Neural crest cell (in vitro differentiated cells): ENCODE measurements at places on chromosomes 7 and 10. TPM values are rescaled to one million over a fixed set of nuclear protein-coding genes. Genes with fewer than 3 reads are reported as not detected.

- peaks cover 27% of the 10 kb centered on the region for H3K36me3 ChIP-seq
- no peaks in the 10 kb centered on the region for H3K27me3 ChIP-seq
- H3K4me1 ChIP-seq: peaks cover 38% of the 10 kb centered on the region
- DNase-seq: peak; percentile 5
Observed at GRCh38 chr10:95655571-95656290, 780 bp downstream of the ALDH18A1 start.

GRCh38 chr10:100791369-100792058 is 46.1 kb downstream of the PAX2 start:
- no peak for DNase-seq
- H3K4me1 ChIP-seq: peaks cover 20% of the 10 kb centered on the region
- no peak overlapping the region for H3K27ac ChIP-seq
- peaks cover 69% of the 10 kb centered on the region for H3K27me3 ChIP-seq

GRCh38 chr7:88888684-88889083 is 93.1 kb upstream of the TEX47 start:
- H3K27ac ChIP-seq: no peak overlapping the region
- no peaks in the 10 kb centered on the region for H3K4me1 ChIP-seq

DNA sequence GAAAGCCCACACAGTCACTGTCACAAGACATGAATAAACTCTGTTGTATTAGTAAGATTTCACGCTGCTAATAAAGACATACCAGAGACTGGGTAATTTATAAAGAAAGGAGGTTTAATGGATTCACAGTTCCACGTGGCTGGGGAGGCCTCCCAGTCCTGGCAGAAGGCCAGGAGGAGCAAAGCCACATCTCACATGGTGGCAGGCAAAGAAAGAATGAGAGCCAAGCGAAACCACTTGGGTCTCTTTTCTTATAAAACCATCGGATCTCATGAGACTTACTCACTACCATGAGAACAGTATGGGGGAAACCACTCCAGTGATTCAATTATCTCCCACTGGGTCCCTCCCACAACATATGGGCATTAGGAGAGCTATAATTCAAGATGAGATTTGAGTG is 110.2 kb downstream of the ST8SIA6 start:
- H3K36me3 ChIP-seq: peaks cover 5% of the 10 kb centered on the region
- H3K4me1 ChIP-seq: no peaks in the 10 kb centered on the region
- H3K27me3 ChIP-seq: no peaks in the 10 kb centered on the region
- no peak overlapping the region for H3K4me3 ChIP-seq
- H3K27ac ChIP-seq: no peak overlapping the region

BLOC1S2 gene
- 32.9 and 37.5 TPM in 2 replicates for total RNA-seq

FLNC gene
- total RNA-seq: 5.3 and 5.6 TPM in 2 replicates

DNA sequence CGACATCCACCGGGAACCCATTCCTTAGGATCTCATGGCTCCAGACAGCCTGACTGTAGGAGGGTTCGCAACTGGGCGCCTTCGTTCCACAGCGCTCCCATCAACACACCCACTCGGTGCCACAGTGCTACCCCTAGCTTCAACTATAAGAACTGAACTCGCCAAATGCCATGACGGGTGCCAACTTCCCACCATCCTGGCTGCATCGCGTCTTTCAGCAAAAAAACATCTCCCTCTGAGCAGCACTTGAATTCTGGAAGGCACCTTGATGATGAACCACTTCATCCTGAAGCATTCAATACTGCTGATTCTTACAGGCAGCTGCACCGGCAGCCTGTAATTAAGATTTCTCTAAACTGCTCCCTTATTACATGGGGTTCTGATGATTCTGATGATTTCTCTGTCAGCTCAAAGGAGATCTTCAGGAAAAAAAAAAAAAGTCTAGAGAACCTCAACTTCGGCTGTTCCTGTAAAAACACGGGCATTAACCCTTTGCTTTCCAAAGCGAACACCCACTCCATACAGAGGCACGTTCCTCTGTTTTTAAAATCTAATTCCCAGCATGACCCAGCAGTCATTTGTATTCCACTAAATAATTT is 1.3 kb downstream of the CYTH3 start:
- no peaks in the 10 kb centered on the region for H3K36me3 ChIP-seq
- peaks cover 43% of the 10 kb centered on the region for H3K4me1 ChIP-seq
- peak overlapping the region; percentile 90 for H3K4me3 ChIP-seq
- H3K27me3 ChIP-seq: peaks cover 15% of the 10 kb centered on the region
- no peak overlapping the region for H3K27ac ChIP-seq

SSC4D gene
- total RNA-seq: 1.0 and 1.1 TPM in 2 replicates

DNA sequence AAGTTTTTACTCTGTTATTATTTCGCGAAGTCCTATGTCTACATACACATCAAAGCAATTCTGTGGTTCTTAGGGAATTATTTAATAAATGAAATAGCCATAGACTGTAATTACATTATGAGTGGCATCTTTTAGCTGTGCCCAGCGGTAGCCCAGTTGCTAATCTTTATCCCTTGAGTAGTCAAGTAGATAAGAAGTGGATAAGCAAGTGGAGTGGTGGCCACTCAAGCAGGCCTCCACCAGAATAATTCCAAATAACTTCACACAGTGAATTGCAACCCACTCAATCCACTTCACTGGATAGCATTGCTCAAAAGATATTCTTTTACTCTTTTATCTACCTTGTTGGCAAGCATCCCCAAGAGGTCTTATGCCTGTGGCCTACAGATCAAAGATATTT is 349.7 kb downstream of the AUTS2 start:
- no peak overlapping the region for H3K4me3 ChIP-seq
- no peaks in the 10 kb centered on the region for H3K36me3 ChIP-seq
- H3K4me1 ChIP-seq: peaks cover 2% of the 10 kb centered on the region
- no peaks in the 10 kb centered on the region for H3K27me3 ChIP-seq
- H3K27ac ChIP-seq: no peak overlapping the region

GRCh38 chr7:2715341-2716231 is 27.6 kb downstream of the AMZ1 start:
- DNase-seq: no peak
- H3K27ac ChIP-seq: peak overlapping the region; percentile 19
- H3K4me3 ChIP-seq: no peak overlapping the region
- H3K27me3 ChIP-seq: no peaks in the 10 kb centered on the region

DNA sequence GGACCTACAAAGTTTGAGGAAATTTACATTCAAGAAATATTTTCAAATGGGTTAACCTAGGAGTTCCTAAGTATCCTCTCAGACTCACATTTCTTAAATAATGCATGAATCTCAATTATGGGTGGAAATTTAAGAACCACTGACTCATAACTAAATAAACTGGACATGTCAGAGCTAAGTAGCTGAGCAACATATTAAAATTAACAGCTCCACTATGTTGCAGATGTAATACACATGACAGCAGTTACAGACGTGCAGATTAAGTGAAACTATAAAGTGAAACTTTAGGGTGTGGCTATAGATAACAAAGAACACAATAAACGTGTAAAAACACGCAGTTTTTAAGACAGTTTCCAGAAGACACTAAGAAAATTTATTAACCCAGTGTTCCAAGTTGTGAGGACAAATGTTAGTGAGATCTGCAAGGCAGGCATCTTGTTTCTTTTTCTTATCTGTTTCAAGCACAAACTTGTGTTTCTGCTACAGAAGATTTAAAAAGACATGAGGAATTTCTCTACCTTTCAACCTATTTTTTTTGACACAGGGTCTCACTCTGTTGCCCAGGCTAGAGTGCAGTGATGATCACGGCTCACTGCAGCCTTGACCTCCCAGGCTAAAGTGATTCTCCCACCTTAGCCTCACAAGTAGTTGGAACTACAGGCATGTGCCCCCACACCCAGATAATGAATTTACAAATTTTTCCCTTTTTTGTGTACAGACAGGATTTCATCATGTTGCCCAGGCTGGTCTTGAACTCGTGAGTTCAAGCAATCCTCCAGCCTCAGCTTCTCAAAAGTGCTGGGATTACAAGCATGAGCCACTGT is 25.3 kb downstream of the DNMBP start:
- H3K4me1 ChIP-seq: peaks cover 5% of the 10 kb centered on the region
- no peak overlapping the region for H3K4me3 ChIP-seq
- no peaks in the 10 kb centered on the region for H3K36me3 ChIP-seq
- no peak for DNase-seq

SH2D4B gene
- 0.09 and 0.16 TPM in 2 replicates for total RNA-seq

DNA sequence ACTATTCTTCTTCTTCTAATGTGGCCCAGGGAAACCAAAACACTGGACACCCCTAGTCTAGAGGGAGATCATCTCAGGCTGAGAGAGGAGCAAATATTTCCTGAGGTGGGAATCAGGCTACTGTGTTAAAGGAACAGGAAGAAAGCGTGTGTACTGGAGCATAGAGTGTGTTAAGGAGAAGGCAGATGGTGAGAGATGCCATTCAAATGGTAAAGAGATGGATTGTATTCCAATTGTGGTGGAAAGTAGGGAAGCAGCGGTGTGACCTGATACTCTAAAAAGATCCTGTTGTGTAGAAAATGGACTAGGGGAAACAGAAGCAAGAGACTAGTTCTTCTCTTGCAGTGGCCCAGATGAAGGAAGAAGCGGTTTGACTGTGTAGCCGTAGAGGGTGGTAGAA is 31.2 kb downstream of the RAB18 start:
- peaks cover 9% of the 10 kb centered on the region for H3K4me1 ChIP-seq
- no peak overlapping the region for H3K4me3 ChIP-seq
- no peaks in the 10 kb centered on the region for H3K36me3 ChIP-seq
- no peak for DNase-seq

DNA sequence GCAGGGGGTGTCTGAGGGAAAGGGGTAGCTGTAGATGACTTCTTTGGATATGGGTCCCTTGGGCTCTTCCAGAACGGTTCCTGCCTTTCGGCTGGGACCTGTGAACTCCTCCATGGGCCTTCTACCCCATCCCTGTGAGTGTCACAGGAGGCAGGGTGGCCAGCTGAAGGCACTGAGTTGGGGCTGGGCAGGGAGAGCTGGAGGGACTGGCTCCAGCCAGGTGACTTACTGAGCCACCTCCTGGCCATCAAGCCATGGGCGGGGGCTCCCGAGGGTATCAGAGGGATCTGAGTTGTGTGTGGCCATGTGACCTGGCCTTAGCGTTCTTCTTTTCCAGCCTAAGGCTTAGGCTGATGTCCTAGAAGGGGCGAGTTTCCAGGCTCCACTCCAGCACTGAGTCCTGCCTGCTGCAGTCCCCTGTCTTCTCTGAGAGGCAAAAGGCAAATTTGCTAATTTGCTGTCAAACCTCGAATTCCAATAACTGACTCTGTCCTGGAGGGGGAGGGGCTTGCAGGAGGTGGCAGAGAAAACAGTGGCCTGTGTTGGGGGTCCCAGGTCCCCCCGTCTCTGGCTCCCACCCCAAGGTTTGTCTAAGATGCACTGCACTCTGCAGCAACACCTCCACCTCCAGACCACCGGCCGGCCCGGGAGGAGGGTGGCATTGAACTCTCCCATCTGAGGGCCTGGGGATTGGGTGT is 27.2 kb downstream of the ADCYAP1R1 start:
- no peaks in the 10 kb centered on the region for H3K27me3 ChIP-seq
- H3K4me1 ChIP-seq: peaks cover 16% of the 10 kb centered on the region
- H3K4me3 ChIP-seq: no peak overlapping the region
- no peaks in the 10 kb centered on the region for H3K36me3 ChIP-seq

DNA sequence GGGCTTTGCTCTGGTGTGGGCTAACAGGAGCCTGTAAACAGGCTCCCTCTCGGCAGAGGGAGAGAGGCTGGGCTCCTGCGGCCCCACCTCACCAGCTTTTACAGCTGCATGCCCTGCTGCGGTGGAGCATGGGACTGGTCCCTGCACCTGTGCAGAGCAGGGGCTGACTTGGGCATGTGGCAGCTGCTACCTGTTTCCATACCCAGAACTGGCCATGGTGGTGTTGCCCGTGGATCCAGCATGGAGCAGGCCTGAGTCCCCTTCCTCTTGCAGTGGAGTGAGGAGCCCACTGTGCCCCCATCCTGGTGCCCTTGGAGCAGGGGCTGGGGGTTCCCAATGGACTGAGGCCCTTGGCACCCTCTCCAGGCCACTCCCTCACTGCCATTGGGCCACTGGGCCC is 91.9 kb upstream of the MGMT start:
- H3K27ac ChIP-seq: no peak overlapping the region
- no peak overlapping the region for H3K4me3 ChIP-seq
- H3K4me1 ChIP-seq: no peaks in the 10 kb centered on the region

LDB3 gene
- 0.56 and 1.0 TPM in 2 replicates for total RNA-seq

GRCh38 chr7:116228241-116228640 is 17.9 kb downstream of the TES start:
- H3K36me3 ChIP-seq: peaks cover 2% of the 10 kb centered on the region
- H3K27me3 ChIP-seq: no peaks in the 10 kb centered on the region
- peaks cover 25% of the 10 kb centered on the region for H3K4me1 ChIP-seq
- no peak for DNase-seq
- H3K27ac ChIP-seq: no peak overlapping the region

DNA sequence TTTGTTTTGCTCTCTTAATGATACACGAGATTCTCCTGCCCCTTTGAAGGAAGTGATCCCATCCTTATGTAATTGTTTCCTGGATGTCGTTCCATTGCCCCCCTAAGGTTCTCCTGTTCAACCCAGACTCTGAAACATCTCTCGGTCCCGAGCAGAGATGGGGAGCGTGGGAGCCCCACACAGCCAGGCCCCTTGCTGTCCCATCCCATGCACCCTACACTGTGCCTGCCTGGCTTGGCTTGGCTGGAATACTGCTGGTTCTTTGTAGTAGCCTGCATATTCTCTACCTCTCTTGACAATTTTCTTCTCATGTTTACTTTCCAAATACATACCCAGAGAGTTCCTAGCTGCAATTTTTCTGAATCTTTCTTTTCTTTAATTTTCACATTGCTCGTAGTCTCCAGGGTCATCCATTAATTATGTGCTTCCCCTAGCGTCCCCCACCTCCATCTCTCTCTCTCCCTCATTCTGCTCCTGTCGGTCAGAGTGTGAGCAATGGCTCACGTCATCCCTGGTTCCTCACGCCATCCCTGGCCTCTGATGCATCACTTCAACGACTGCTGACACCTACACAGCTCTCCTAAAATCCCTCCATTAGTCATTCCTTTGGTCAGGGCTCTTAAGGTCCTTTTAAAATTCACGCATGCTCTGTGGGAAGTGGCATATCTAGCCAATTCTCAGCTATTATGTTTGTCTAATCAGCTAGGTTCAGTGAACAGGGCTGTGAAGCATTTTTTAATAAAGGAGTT is 32.5 kb upstream of the GPR158 start:
- no peaks in the 10 kb centered on the region for H3K4me1 ChIP-seq
- H3K4me3 ChIP-seq: no peak overlapping the region
- no peak for DNase-seq
- no peak overlapping the region for H3K27ac ChIP-seq
- no peaks in the 10 kb centered on the region for H3K36me3 ChIP-seq
- H3K27me3 ChIP-seq: peaks cover 4% of the 10 kb centered on the region

GRCh38 chr10:15140698-15141097 is 27.8 kb downstream of the NMT2 start:
- H3K27ac ChIP-seq: peak overlapping the region; percentile 72
- no peak for DNase-seq
- no peak overlapping the region for H3K4me3 ChIP-seq
- H3K36me3 ChIP-seq: peaks cover 8% of the 10 kb centered on the region
- no peaks in the 10 kb centered on the region for H3K27me3 ChIP-seq
- peaks cover 13% of the 10 kb centered on the region for H3K4me1 ChIP-seq

OR6V1 gene
- not detected in 2 replicates for total RNA-seq

- H3K27me3 ChIP-seq: no peaks in the 10 kb centered on the region
- no peak overlapping the region for H3K27ac ChIP-seq
- DNase-seq: no peak
- no peaks in the 10 kb centered on the region for H3K4me1 ChIP-seq
Observed at GRCh38 chr7:14446219-14446618, 456.3 kb downstream of the DGKB start.

GRCh38 chr10:48976196-48976595 is 36.6 kb upstream of the LRRC18 start:
- H3K27ac ChIP-seq: no peak overlapping the region
- peaks cover 2% of the 10 kb centered on the region for H3K4me1 ChIP-seq
- peaks cover 22% of the 10 kb centered on the region for H3K27me3 ChIP-seq
- no peak for DNase-seq
- no peak overlapping the region for H3K4me3 ChIP-seq
- H3K36me3 ChIP-seq: no peaks in the 10 kb centered on the region

FFAR4 gene
- total RNA-seq: 0.09 TPM in 1 of 2 replicates, not detected in the other

GRCh38 chr10:61120805-61121204 is 176.8 kb upstream of the RHOBTB1 start:
- H3K4me3 ChIP-seq: no peak overlapping the region
- no peak for DNase-seq
- no peaks in the 10 kb centered on the region for H3K4me1 ChIP-seq
